ENCODE measurements at places on chromosomes 3 and 15.

- no peak for DNase-seq
Observed at GRCh38 chr3:73461547-73461946, 163.2 kb downstream of the PDZRN3 start.

GRCh38 chr15:31268108-31268501, 58.5 kb upstream of the KLF13 start:
- DNase-seq, result no peak

GRCh38 chr3:23105048-23105447, 98.1 kb upstream of the UBE2E2 start:
- no peak for DNase-seq

DNA sequence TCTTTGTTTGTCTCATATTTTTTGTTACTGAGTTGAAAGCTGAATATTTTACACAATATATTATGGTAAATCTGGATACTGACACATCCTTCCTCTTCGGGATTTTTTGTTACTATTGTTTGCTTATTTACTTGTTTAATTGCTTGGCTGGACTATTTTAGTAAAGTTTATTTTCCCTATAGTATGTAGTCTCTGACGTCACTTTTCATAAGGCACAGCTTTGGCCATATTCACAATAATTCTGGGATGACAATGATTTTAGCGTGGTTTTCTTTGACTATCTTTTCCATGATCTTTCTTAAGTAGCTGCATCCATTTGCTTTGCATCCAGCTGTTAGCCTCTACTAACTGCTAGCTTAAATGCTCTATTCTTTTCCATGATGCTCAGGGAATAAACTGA, 552.4 kb downstream of the VGLL3 start:
- no peak for DNase-seq

DNA sequence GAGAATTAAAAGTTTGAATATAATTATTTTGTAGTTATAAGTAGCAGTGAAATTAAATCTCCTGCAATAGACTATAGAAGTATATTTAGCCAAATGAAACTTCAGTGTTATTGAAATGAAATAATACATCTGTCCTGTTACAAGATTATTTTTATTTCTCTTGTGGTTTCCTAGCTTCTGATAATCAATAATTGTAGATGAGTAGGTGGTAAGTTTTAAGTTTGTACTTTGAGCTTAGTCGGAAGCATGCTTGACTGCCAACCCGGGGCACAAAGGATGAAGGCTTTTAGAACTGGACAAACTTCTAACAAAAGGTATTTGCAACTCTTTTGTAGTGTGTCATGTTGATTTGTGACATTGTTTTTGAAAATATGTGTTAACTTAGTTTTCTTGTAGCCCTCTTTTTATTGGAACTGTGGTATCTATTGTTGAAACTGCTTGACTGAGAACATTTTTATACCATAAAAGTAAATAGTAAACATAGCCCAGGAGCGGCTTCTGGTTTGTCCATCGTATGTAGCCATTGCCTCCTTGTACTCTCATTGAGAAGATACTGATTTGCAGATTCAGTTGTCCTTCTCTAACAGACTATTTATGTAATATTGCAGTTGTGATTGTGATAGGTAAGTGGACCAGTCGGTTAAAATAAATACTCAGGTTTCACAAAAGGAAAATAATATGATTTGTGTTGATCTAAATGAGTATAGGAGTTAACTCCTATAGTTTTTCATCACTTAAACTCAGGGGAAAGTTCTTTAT, 2.9 kb downstream of the CTNNB1 start:
- DNase-seq, result no peak

DNA sequence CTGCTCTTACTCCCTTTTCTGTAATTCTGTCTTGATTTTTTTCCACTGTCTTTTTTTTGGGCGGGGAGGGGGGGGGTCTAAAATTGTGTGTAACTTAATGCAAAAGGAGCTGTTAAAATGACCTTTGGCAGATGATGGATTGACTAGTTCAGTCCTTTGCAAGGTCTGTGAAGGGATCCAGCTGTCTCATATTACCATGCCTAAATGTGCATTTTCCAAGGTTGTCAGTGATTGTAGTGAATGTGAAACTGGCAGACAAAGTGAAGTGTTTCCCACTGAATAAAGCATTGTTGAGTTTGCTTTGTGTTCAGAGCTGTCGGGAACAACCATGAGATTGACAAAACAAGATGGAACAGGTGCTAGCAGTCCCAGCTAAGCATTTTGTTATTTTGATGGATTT, 110.1 kb upstream of the SKOR1 start:
- DNase-seq, result no peak

- no peak for DNase-seq
Observed at GRCh38 chr3:177934001-177934891, 602.0 kb upstream of the KCNMB2 start.

GRCh38 chr3:113684271-113684819, 12.1 kb downstream of the USF3 start:
- DNase-seq, result no peak

DNA sequence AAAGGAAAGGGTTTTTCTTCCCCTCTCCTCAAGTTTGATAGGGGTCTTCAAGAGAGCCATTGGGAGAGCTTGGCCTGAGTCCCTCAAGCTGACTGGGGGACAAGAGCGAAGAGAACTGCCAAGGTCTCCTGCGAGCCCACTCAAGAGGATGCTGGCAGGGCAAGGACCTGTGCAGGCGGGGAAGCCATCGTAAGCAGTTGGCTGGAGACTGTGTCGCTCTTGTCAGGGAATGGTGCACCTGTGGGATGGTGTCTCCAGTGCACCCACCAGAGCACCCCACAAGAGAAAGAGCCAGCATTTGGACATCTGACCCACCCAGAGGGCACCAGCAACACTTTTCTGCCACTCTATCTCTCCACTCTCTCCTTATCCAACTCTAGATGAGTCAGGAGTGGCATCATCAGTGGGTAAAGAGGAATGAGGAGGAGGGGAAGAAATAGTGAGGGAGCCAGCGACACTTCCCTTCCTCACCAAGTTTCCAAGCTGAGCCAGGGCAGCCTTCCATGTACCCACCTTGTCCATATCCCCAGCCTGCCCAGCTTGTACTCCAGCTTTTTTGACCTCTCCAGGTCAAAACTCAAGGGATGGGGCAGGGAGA, 13.6 kb upstream of the XIRP1 start:
- no peak for DNase-seq

DNA sequence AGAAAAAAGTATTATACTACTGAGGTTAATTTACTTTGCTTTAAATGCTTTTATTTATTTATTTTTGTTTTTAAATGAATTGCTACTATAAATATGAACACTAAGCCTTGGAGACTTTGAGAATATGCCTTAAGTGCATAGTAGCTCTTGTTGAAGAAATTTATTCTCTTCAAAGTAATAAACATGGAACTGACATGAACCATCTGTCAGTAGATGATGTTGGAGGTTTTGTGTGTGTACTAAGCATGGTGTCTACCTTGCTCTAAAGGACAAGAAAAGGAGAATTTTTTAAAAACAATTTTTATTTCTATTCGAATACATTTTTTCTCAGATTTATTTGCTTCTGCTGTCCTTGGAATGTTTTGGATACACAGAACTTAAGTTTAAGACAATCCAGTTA, 81.1 kb upstream of the PDZRN3 start:
- DNase-seq, result no peak

DNA sequence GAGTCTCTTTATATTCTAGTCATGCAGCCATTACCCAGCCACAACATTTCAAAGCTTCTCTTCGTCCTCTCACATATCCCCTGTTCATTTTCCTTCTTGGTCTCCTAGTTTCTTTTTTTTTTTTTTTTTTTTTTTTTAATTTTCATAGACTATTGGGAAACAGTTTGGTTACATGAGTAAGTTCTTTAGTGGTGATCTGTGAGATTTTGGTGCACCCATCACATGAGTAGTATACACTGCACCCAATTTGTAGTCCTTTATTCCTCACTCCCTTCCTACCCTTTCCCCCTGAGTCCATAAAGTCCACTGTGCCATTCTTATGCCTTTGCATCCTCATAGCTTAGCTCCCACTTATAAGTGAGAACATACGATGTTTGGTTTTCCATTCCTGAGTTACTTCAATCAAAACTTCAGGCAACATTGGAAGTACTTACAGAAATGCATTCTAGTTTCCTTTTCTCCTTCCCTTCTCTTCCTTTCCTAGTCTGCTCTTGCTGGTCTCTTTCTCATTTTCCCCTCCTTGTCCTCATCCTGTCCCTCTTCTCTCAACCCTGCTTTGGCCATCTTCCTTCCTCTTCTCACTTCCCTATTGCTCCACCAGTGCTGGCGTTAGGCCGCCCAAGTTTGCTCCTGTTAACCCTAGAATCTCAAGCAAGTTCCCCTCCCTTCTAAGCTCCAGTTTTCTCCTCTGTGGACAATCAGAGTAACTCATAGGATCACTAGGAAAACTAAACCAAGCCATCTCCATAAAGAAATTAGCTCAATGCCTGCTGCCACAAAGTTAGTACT, 4.8 kb downstream of the ATP8B4 start:
- no peak for DNase-seq

DNA sequence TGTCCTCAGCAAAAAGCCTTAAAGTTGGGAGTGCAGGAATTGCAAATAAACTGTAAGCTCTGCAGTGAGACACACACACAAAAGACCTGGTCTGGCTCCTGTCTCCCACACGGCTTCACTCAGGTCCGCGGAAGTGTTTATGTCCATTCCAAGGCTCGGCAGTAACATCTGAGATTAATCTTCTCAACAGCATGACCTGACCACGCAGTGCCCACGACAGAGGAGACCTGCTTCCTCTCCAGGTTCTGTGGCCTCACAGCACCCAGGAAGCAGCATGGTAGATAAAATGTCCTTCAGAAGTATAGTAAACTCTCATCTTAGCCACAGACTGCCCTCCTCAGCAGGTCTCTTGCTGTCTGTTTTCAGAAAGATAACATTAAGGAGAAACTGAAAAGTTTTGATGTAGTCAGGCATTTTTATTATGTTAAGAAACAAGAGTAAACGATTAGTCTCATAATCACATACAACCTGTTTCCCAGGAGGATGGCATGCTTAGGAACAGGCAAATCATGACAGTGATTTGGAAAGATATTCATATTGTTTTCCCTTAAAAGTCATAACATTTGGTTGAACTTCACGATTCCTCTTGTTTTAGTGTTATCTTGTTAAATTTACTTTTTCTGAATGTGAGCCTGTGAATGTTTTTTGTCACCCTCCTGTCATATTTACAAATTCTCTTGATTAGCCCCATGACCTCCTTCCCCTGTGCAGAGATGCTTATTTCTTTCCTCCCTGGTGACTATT, 34.6 kb downstream of the CD200R1L start:
- no peak for DNase-seq

DNA sequence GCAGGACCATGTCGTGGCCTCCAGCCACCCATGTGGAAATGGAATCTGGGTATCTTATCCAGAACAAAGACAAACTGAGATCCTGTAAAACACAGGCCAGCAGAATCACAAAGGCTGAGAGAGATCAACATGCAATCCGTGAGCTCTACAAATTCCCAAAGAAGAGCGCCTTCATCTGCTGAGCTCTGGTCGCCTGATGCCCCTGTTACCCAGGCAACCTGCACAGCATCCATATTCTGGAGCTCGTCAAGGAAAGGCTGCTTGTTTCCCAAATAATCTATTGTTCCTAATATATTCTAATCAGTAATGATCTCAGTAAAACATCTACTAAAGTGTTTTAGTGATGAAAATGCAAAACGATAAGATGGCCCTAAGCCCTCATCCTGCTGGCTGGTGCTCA, 133.6 kb downstream of the OCA2 start:
- DNase-seq, result no peak

All from T47D (cell line).